ENCODE measurements at places on chromosomes 3 and 15.

DNA sequence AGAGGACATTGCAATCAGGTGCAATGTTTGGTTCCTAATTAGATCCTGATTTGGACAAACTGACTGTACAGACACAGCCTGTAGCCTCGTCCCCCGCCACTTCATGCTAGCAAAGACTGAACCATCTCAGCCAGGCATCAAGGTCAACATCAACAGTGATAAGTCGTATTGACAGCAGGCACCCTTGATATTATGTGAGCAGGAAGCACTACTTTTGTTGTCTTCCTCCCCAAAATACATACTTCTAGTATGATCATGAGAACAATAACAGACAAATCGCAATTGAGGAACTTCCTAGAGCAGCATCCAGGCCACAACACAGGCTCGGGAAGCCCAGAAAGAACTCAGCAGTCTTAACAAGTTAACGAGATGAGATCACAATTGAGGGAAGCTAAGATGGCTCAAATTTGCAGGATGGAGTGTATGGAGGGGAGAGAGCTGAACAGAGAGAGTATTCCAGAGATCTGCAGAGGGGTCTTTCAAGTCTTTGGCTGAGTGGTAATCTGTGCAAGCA lies 20.4 kb downstream of the TGM5 start:
- no peak for DNase-seq

DNA sequence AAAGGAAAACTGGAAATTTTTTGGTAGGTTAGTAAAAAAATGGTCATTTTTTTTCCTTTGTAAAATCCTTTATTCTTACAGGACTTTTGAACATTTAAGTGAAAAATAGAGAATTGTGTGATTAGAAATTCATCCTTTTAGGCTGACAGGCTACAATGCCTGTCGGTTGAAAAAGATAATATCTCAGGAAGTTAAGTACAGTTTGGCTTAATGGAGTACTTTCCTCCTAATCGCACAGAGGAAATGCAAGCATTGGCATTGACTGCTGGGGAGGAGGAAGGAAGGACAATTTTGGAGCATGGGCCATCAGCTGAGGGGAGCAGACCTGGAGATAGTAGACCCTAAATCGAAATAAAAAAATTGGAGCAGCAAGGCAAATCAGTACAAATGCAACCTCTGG lies 135.1 kb upstream of the ICE2 start:
- no peak for DNase-seq

DNA sequence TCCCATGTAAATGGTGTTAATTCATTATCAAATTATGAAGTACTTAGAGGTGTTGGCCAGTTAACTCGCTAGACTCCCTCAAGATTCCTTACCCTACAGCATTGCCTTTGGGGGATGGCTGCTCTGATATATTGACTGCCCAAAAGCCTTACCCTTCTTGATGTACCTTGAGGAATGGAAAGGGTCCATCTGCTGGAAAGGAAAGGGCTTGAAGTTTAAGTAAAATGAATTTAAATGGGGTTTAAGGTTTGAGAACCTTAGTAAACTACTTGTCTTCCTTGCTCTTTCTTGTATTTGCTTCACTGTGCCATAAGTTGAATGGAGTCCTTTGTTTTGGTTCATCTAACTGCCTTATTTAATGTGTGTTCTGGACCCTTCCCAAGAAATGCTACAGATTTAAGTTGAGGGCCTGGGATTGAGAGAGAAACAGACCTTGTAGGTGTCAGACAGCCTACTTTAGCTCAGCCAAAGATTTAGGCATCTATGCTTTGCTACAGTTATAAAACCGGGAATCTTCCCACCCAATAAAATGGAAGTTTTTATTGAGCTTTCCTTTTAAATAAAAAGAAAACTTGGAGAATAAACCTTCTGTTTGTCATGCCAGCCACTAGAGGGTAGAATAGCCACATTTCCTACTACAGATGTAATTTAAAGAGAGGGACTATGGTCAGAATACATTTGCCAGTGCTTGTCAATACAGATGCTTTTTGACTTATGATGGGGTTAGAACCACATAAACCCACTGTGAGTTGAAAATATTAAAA lies 25.3 kb downstream of the CMSS1 start:
- no peak for DNase-seq

GRCh38 chr3:48222616-48223513 lies at the start of gene CAMP:
CAMP (plus strand) TSS chr3:48223495; CDS start chr3:48223512, 17 bp downstream.
- DNase-seq, result peak; percentile 51

GRCh38 chr3:69294014-69294766 lies 91.7 kb downstream of the FRMD4B start:
- no peak for DNase-seq

DNA sequence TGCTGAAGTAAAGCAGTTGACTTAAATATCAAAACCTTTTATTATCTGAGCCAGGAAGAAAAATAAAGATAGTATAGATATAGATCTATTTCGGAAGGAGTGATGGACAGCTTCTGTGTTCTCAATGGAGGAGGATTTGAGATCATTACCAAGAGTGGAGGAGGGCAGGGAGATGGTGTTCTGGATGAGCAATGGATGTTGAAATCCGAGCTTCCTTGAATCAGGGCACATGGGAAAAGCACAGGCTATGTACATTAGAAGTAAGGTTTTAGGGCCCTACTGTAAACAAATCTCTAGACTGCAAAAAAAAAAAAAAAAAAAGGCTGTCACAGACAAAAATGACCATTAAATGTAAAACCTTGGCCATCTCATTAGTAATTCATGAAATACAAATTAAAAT lies 43.2 kb downstream of the GTPBP8 start:
- DNase-seq, result no peak

- DNase-seq, result no peak
Observed at GRCh38 chr3:127426444-127427153, 138.8 kb upstream of the PRR20G start.

DNA sequence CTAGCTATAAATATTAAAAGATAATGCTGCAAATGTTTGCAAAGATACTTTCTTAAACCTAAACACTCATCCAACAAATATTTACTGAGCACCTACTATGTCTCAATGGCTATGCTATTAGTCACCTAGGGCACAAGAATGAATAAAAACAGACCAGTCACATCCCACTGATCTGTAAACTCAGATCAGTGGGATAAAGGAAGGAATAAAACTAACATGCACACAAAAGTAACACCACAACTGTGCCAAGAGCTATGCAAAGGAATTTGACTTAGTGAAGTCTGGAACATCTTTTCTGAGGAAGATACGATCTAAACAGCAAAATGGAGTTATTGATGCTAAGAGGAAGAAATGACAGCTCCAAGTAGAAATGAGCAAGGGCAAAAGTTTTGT lies 56.6 kb downstream of the CBLB start:
- DNase-seq, result no peak

GRCh38 chr3:112741983-112742382 lies 101.0 kb upstream of the CCDC80 start:
- no peak for DNase-seq

GRCh38 chr15:99054025-99054387 lies 46.4 kb upstream of the PGPEP1L start:
- no peak for DNase-seq

- no peak for DNase-seq
Observed at GRCh38 chr3:156498307-156498706, 56.6 kb downstream of the SSR3 start.

GRCh38 chr3:16993227-16993626 lies 108.5 kb downstream of the PLCL2 start:
- DNase-seq, result no peak

- DNase-seq, result peak; percentile 33
Observed at GRCh38 chr3:71163198-71163918, 420.2 kb downstream of the FOXP1 start.

- no peak for DNase-seq
Observed at GRCh38 chr3:159766563-159767185, 222.0 kb upstream of the IL12A start.

- no peak for DNase-seq
Observed at GRCh38 chr3:119318876-119319275, 24.7 kb downstream of the ARHGAP31 start.

DNA sequence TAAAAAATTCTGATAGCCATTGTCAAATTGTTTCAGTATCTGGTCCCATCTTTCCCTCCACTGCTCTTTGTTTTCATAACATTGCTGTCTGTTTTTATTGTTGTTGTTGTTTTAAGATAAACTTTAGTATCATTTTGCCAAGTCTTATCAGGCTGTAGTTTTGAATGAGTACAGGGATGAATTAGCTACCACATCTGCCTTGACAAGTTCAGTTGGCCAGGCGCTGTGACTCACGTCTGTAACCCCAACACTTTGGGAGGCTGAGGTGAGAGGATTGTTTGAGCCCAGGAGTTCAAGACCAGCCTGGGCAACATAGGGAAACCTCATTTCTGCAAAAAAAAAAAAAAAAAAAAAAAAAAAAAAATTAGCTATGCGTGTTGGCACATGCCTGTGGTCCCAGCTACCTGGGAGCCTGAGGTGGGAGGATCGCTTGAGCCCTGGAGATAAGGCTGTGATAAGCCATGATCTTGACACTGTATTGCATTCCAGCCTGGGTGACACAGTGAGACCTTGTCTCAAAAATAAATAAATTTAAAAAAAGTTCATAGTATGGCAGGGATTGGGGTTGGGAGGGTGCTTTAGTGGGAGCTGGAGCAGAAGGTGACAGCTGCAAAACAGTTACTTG lies 8.3 kb upstream of the ANKDD1A start:
- no peak for DNase-seq

GRCh38 chr3:152026033-152026556 lies 152.7 kb downstream of the SUCNR1 start:
- DNase-seq, result no peak

- DNase-seq, result no peak
Observed at GRCh38 chr3:100603469-100603868, 5.9 kb upstream of the ADGRG7 start.

- DNase-seq, result no peak
Observed at GRCh38 chr3:133442518-133442917, 42.7 kb downstream of the BFSP2 start.

DNA sequence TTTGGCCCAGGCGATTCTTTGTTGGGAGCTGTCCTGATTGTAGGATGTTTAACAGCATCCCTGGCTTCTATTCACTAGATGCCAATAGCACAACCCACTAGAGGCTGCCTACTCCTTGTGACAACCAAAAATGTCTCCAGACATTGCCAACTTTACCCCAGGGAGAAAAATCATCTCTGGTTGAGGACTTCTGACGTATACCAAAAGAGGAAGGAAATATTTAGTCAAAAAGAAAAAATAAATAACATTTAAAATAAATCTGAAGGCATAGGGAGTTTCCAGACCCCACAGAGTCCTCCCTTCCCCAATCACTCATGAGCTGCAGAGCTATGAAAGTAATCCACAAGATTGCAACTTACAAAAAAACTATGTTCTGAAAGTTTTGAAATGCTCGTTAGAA lies 61.0 kb downstream of the MECOM start:
- DNase-seq, result no peak

DNA sequence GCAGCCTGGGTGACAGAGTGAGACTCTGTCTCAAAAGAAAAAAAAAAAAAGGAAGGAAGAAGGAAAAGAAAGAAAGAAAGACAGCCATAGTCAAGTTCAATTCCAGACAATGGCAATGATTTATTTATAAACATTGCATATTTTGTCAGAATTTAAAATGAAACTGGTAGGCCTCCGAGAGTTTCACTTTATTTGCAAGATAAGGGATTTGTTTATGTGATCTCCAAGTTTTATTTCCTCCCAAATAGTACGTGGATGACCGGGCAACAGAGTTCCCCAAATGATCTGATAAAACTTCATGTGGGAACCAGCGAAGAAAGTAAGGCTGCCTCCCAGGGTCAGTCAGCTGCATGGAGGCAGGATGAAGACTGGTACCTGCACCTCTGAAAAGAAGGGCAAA lies 28.6 kb upstream of the MOBP start:
- DNase-seq, result no peak
